Diencephalon (tissue), 1 donor: ENCODE measurements at places on chromosomes 4 and X. TPM values are rescaled to one million over a fixed set of nuclear protein-coding genes. Genes with fewer than 3 reads are reported as not detected.

Gene GPRASP1
- total RNA-seq = 65.3 TPM

Gene PLP2
- total RNA-seq = 3.5 TPM

Gene P2RY10
- not detected for total RNA-seq

Gene PPP1R2C
- not detected for total RNA-seq

Gene HSD17B13
- total RNA-seq = 0.69 TPM

Gene SLC4A4
- total RNA-seq = 61.1 TPM

Gene ARHGAP36
- total RNA-seq = 8.5 TPM

Gene MCF2
- 36.0 TPM for total RNA-seq

Gene USP11
- total RNA-seq = 183 TPM

Gene WDR19
- 44.8 TPM for total RNA-seq

Gene PDCL2
- not detected for total RNA-seq

Gene VEGFC
- 3.5 TPM for total RNA-seq

Gene SSX4
- total RNA-seq = not detected

Gene ATOH1
- total RNA-seq = not detected

Gene CT45A3
- not detected for total RNA-seq

Gene MAGEA2B
- not detected for total RNA-seq

Gene XAGE1A
- not detected for total RNA-seq

Gene EVC
- total RNA-seq = 3.0 TPM

Gene CT83
- total RNA-seq = not detected
